Activated T-helper 1 cell treated with anti-CD3 and anti-CD28 coated beads, Interleukin-12 subunit alpha, Interleukin-12 subunit beta, Interleukin-2, Interleukin-4 antibody, amounts not matched to agents 30 ng/mL and 10 ng/mL and 1 ng/mL, durations not matched to agents 14 hours and 24 hours and 36 hours (primary cell): ENCODE measurements at places on chromosomes 13 and 19. TPM values are rescaled to one million over a fixed set of nuclear protein-coding genes. Genes with fewer than 3 reads are reported as not detected.

- no peak for DNase-seq
- H3K4me3 ChIP-seq = no peak overlapping the region
- H3K4me1 ChIP-seq = peaks cover 24% of the 10 kb centered on the region
- peaks cover 46% of the 10 kb centered on the region for H3K36me3 ChIP-seq
Measured at GRCh38 chr19:3057275-3057714, 5.0 kb downstream of the TLE5 start.

Gene PEAK3
- 0.07 and 0.16 TPM in 2 replicates for total RNA-seq

DNA sequence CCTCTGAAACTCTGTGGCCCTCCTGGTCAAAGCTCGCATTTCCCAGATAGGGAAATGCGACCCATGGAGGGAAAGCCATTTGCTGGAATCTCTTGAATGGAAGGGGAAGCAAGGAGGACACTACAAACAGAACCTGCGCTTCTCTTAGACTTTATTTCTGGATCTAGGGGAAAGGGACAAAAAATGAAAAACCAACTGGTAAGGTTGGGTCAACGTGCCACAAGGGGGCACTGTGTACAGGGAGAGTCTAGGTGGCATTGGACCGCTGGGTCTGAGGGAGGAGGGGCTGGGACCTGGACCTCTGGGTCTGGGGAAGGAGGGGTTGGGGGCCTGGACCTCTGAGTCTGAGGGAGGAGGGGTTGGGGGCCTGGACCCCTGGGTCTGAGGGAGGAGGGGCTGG, 5.0 kb downstream of the KLK4 start:
- H3K4me1 ChIP-seq = no peaks in the 10 kb centered on the region
- H3K27me3 ChIP-seq = peaks cover 33% of the 10 kb centered on the region
- no peak overlapping the region for H3K27ac ChIP-seq
- no peaks in the 10 kb centered on the region for H3K36me3 ChIP-seq
- H3K4me3 ChIP-seq = no peak overlapping the region

- H3K27ac ChIP-seq = no peak overlapping the region
- no peak overlapping the region for H3K4me3 ChIP-seq
- peaks cover 13% of the 10 kb centered on the region for H3K4me1 ChIP-seq
- no peaks in the 10 kb centered on the region for H3K36me3 ChIP-seq
- H3K27me3 ChIP-seq = peaks cover 58% of the 10 kb centered on the region
- no peak for DNase-seq
Measured at GRCh38 chr13:99860745-99861144, 110.8 kb downstream of the ZIC5 start.

DNA sequence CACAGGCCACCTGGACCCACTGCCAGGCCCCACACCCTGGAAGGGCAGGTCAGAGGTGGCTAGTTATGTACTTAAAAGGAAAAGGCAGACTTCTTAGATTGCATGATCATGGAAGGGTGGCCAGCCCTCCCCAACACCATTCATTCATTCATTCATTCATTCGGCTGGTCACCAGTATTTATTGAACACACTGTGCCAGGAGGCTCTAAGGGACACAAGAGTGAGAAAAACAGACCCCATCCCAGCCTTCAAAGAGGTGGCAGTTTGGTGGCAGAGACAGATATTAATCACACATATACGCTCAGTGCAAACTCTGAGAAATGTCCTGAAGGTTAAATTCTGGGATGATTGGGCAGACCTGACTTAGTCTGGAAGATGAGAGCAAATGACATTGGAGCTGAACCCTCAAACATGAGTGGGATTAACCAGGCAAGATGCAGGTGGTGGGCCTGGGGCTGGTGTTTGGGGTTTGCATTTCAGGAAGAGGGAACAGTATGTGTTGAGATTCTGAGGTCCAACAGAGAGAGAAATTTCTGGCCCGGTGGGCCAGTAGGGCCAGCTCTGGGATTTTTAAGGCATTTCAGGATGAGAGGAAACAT, 147.5 kb downstream of the ZNF536 start:
- no peaks in the 10 kb centered on the region for H3K36me3 ChIP-seq
- no peaks in the 10 kb centered on the region for H3K4me1 ChIP-seq
- no peak for DNase-seq
- H3K27me3 ChIP-seq = no peaks in the 10 kb centered on the region

DNA sequence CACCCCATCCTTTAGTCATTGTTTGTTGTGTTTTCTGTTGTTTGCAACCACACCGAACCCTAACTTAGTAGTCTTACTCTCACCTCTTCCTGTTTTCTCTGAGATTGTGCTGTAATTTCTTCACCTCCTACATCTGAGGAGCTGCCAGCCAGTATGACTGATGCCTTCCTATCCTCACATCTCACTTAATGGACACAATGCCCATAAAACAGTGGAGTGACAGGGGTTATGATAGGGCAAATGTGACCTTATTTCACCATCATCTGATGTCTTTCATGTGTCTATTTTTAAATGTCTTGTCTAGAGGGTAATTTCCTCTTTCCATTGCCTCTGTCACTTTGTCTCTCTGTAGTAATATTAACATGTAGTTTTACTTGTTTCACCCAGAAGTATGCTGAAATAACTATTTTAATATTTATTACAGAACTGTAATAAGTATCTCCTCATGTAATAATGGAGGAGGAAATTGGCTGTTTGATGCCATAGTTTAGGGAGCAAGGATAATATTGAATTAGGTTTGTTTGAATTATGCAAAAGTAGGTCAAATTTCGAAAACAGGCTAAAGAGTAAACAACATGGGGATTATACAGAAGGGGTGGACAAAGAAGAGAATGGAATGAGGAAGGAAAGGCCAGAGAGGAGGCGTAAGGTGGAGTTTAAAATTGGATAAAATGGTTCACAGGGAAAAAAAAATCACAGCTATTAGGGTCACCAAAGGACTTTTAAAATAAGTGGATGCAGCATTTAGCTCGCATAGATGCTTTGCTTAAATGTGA, 103.5 kb upstream of the SPRY2 start:
- H3K4me1 ChIP-seq = no peaks in the 10 kb centered on the region
- H3K27ac ChIP-seq = no peak overlapping the region
- no peaks in the 10 kb centered on the region for H3K27me3 ChIP-seq
- DNase-seq = no peak
- H3K4me3 ChIP-seq = no peak overlapping the region

DNA sequence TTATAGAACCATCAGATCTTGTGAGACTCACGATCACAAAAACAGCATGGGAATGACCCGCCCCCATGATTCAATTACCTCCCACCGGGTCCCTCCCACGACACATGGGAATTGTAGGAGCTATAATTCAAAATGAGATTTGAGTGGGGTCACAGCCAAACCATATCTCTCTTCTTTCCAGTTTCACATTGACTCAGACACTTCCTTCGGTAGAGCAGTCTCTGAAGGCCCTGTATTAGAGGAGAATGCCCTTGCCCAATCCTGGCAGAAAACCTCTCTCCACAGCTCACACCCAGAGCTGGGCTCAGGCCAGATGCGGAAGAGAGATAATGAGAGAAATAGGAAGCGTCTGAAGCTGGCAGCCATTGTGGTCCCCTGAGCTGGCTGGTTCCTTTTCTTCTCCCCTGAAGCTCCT, 72.4 kb upstream of the CLDN10 start:
- peak overlapping the region; percentile 21 for H3K4me3 ChIP-seq
- peaks cover 6% of the 10 kb centered on the region for H3K27me3 ChIP-seq
- DNase-seq = no peak
- peaks cover 25% of the 10 kb centered on the region for H3K4me1 ChIP-seq
